Esophagus squamous epithelium (tissue), 5 donors: ENCODE measurements at places on chromosomes 1 and 21.
A peak's percentile ranks its signal among the peaks of the same experiment; 100 is the strongest.

DNA sequence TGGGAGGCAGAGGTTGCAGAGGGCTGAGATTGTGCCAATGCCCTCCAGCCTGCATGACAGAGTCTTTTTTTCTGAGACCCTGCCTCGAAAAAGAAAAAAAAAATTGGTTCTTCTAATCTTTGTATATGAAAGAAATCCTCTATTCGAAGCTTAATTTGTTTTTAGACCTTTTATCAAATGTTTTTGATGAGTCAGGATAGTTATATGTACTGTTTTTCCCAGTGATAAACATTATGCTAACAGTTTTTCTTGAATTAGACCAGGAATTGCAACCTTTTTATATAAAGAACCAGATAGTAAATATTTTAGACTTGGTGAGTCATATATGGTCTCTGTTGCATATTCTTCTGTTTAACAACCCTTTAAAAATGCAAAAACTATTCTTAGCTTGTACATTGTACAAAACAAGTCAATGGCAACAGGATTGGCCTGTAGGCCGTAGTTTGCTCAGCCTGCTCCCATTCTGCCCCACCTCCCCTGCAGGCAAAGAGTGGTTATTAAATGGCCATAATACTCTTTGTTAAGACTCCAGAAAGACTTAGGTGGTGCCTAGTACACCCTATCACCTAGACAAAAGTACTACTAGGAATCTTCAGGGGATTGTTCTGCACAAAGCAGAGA, 45.2 kb downstream of the LYST start:
- no peaks in the 10 kb centered on the region for H3K4me1 ChIP-seq
- H3K4me3 ChIP-seq = no peak overlapping the region
- no peaks in the 10 kb centered on the region for H3K36me3 ChIP-seq
- DNase-seq = no peak

GRCh38 chr1:99540744-99541143, 105.2 kb upstream of the PALMD start:
- DNase-seq = no peak
- H3K4me3 ChIP-seq = no peak overlapping the region
- no peaks in the 10 kb centered on the region for H3K4me1 ChIP-seq
- H3K36me3 ChIP-seq = no peaks in the 10 kb centered on the region
- H3K27ac ChIP-seq = no peak overlapping the region

GRCh38 chr1:23980728-23981070, 572 bp upstream of the SRSF10 start:
- DNase-seq = no peak
- no peaks in the 10 kb centered on the region for H3K27me3 ChIP-seq
- H3K4me3 ChIP-seq = peak overlapping the region; percentile 95
- peaks cover 31% of the 10 kb centered on the region for H3K4me1 ChIP-seq
- peak overlapping the region; percentile 98 for H3K27ac ChIP-seq
- no peaks in the 10 kb centered on the region for H3K36me3 ChIP-seq

- no peaks in the 10 kb centered on the region for H3K36me3 ChIP-seq
- no peak overlapping the region for H3K27ac ChIP-seq
- peaks cover 60% of the 10 kb centered on the region for H3K4me1 ChIP-seq
- no peak for DNase-seq
Measured at GRCh38 chr1:67824766-67825165, 8.5 kb downstream of the GNG12 start.

DNA sequence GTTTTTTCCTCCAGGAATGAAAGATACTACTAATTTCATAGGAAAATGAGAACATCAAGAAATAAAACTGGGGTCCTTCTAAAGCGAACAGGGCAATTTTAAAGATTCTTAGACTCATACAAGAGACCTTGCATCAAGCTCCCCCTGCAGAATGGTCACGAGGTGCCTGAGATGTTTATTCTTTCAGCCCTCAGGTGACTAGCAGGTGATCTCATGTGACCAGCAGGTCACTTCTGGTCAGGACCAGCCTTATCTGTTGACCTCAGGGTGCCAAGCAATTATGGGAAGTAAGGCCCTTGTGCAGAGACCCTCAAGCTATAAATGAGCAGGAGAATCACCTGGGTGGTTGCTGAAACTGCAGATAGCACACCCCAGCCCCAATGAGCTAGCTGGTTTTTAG, 20.6 kb upstream of the TMEM51 start:
- no peak for DNase-seq
- H3K4me1 ChIP-seq = no peaks in the 10 kb centered on the region
- H3K27me3 ChIP-seq = no peaks in the 10 kb centered on the region
- no peak overlapping the region for H3K27ac ChIP-seq
- no peaks in the 10 kb centered on the region for H3K36me3 ChIP-seq

- no peak overlapping the region for H3K27ac ChIP-seq
- H3K4me1 ChIP-seq = no peaks in the 10 kb centered on the region
- no peak for DNase-seq
- H3K27me3 ChIP-seq = no peaks in the 10 kb centered on the region
- no peak overlapping the region for H3K4me3 ChIP-seq
Measured at GRCh38 chr1:233183226-233184020, 112.1 kb downstream of the PCNX2 start.

- no peaks in the 10 kb centered on the region for H3K27me3 ChIP-seq
- H3K4me1 ChIP-seq = no peaks in the 10 kb centered on the region
- H3K27ac ChIP-seq = no peak overlapping the region
Measured at GRCh38 chr1:13823126-13823880, 123.3 kb downstream of the PRDM2 start.

- no peak overlapping the region for H3K4me3 ChIP-seq
- no peaks in the 10 kb centered on the region for H3K27me3 ChIP-seq
- no peak for DNase-seq
Measured at GRCh38 chr1:215599418-215600074, 32.4 kb downstream of the KCTD3 start.

GRCh38 chr1:6008084-6008415, 15.8 kb upstream of the NPHP4 start:
- no peaks in the 10 kb centered on the region for H3K4me1 ChIP-seq
- no peak for DNase-seq
- no peak overlapping the region for H3K27ac ChIP-seq
- no peaks in the 10 kb centered on the region for H3K36me3 ChIP-seq
- no peaks in the 10 kb centered on the region for H3K27me3 ChIP-seq
- H3K4me3 ChIP-seq = no peak overlapping the region

DNA sequence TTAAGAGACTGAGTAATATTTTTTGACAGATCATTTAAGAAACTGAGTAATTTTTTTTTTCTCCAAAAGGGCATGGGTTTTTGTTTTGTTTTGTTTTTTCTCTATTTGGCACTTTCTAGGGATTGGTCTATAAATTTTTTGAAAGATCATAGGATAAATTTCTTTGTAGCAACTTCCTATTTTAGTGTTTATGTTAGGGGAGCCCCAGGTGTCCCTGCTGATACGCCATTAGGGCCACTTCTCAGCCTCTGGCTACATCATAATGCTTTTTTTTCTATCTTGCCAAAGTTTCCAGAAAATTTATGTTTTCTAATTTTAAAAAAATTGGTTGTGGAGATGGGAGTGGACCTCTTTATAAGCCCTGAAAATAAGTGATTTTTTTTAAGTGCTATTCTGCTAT, 2.6 kb downstream of the GABPA start:
- no peak for DNase-seq
- no peaks in the 10 kb centered on the region for H3K27me3 ChIP-seq
- H3K36me3 ChIP-seq = peaks cover 17% of the 10 kb centered on the region
- H3K4me3 ChIP-seq = no peak overlapping the region

- H3K27ac ChIP-seq = no peak overlapping the region
- no peak overlapping the region for H3K4me3 ChIP-seq
- H3K36me3 ChIP-seq = peaks cover 53% of the 10 kb centered on the region
- H3K4me1 ChIP-seq = peaks cover 11% of the 10 kb centered on the region
Measured at GRCh38 chr21:43933199-43933598, 68.2 kb downstream of the AGPAT3 start.

GRCh38 chr1:60903591-60903990, 178.8 kb upstream of the NFIA start:
- no peak for DNase-seq
- no peaks in the 10 kb centered on the region for H3K27me3 ChIP-seq
- H3K27ac ChIP-seq = peak overlapping the region; percentile 14
- H3K36me3 ChIP-seq = no peaks in the 10 kb centered on the region
- H3K4me1 ChIP-seq = peaks cover 17% of the 10 kb centered on the region
- no peak overlapping the region for H3K4me3 ChIP-seq

- H3K4me1 ChIP-seq = no peaks in the 10 kb centered on the region
- H3K27ac ChIP-seq = no peak overlapping the region
- H3K36me3 ChIP-seq = no peaks in the 10 kb centered on the region
- DNase-seq = no peak
- no peak overlapping the region for H3K4me3 ChIP-seq
Measured at GRCh38 chr1:182368903-182369302, 22.7 kb downstream of the GLUL start.

DNA sequence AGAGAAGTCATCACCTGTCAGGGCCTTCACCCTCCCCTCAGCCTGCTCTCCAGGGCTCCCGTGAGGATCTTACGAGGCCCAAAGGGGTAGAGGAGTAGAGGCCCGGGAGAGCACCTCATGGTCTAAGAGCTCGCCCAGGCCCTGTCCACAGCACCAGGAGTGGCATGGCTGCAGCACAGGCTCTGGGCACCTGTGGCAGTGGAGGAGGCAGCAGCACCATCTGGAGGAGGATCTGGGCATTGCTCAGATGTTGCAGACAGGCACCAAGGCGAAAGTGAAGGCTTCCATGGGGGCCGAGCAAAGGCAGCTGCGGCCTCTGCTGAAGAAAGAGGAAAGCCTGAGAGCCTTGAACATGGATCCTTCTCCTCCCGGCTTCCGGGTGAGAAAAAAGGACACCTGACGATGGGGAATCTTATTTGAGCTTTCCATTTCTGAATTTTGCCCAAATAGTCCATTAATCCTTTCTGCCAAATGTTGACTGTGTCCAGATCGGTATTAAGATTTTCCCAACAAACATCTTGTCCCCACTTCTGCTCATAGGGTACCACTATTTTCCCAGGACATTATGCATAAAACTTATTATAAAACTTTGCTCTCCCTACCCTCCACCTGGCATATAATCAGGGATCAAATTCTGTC, 604.7 kb downstream of the PTPRC start:
- H3K27me3 ChIP-seq = no peaks in the 10 kb centered on the region
- no peaks in the 10 kb centered on the region for H3K4me1 ChIP-seq
- H3K27ac ChIP-seq = no peak overlapping the region
- H3K4me3 ChIP-seq = no peak overlapping the region
- DNase-seq = no peak

- H3K4me3 ChIP-seq = no peak overlapping the region
- no peak overlapping the region for H3K27ac ChIP-seq
- no peaks in the 10 kb centered on the region for H3K36me3 ChIP-seq
- no peaks in the 10 kb centered on the region for H3K27me3 ChIP-seq
- no peaks in the 10 kb centered on the region for H3K4me1 ChIP-seq
Measured at GRCh38 chr1:5566924-5567323, 425.3 kb downstream of the NPHP4 start.

DNA sequence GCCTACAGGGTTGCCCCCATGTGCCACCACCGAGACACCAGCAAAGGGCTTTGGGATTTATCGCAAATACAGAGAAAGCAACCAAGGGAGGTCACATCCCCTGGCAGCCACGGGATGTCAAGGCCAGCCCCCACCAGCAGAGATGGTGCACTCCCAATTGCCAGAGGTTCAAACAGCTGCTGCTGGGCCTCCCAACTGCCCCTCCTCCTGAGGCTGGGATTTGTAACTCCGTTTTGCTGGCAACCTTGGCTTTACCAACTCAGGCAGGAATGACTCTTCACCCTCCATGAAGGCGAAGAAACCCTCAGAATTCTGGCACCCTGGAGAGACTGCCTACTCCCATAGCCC, 11.6 kb downstream of the TMEM53 start:
- DNase-seq = no peak
- peaks cover 6% of the 10 kb centered on the region for H3K4me1 ChIP-seq
- no peaks in the 10 kb centered on the region for H3K36me3 ChIP-seq
- H3K27ac ChIP-seq = no peak overlapping the region
- H3K4me3 ChIP-seq = no peak overlapping the region
- no peaks in the 10 kb centered on the region for H3K27me3 ChIP-seq

DNA sequence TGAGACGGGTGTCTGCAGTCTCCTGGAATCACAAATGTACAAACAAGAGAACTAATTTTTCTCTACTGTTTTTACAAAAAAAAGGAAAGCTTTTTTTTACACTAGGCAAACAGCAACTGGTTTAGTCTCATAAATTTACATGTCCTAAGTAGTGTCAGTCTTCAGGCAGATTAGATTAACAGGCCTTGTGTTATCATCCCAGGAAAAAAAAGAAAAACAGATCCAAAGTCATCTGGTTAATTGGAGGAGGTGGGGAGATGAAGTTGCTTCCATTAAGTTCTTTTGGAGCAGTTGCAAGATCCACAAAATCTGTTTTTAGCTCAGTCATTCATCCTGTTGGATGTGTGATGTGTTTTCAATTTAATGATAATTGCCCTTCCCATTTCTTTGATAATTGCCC, 363.5 kb upstream of the ADGRL2 start:
- H3K4me1 ChIP-seq = no peaks in the 10 kb centered on the region
- H3K4me3 ChIP-seq = no peak overlapping the region
- H3K27me3 ChIP-seq = no peaks in the 10 kb centered on the region
- H3K27ac ChIP-seq = no peak overlapping the region
- DNase-seq = no peak
- no peaks in the 10 kb centered on the region for H3K36me3 ChIP-seq

DNA sequence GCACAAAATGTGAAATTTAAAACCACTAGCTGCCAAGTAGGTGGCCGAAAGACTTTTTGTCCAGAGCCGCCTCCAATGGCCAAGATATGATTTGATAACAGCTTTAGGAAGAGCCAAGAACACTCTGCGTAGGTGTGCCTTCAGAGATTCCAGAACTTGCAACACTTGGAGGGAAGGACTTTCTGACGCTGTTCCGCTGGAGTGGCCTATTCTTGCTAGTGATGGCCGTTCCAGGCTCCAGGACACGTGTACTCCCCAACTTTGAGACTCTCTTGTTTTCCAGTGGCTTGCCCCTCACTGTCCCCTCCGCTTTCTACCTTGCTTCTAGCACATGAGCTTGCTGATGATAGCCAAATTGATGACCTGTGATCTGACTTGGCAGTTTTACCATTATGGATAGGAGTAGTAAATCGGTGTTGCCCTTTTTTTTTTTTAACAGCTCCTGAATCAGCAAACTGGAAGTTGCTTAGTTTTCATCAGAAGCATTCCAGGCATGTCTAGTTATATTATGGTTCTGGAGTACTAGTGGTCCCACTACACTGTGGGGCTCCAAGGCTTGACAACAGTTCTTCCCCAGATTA, 1.0 kb downstream of the PRDX6 start:
- DNase-seq = no peak
- H3K4me3 ChIP-seq = peak overlapping the region; percentile 70
- peaks cover 32% of the 10 kb centered on the region for H3K36me3 ChIP-seq
- no peaks in the 10 kb centered on the region for H3K27me3 ChIP-seq
